ENCODE measurements at places on chromosomes 1 and 21.

GRCh38 chr1:180182643-180183311, 28.1 kb downstream of the QSOX1 start:
- DNase-seq: no peak

DNA sequence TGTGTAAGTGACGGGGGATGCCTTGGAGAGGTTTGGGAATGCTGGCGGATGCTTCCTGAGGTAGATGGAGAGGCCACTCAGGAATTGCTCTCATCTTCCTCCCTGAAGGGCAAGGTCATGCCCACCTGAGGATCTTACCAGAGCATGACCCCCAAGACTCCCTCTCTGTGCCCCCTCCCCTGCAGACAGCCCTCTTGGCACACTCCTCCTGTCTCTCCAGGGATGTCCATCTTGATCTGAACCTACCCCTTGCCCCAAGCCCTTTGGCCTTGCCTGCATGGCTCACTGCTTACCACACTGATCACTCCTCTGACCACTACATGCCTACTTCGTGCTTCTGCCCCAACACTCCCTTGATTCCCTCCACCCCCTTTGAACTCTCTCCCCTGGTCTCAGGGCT, 17.9 kb upstream of the MPL start:
- no peak for DNase-seq

DNA sequence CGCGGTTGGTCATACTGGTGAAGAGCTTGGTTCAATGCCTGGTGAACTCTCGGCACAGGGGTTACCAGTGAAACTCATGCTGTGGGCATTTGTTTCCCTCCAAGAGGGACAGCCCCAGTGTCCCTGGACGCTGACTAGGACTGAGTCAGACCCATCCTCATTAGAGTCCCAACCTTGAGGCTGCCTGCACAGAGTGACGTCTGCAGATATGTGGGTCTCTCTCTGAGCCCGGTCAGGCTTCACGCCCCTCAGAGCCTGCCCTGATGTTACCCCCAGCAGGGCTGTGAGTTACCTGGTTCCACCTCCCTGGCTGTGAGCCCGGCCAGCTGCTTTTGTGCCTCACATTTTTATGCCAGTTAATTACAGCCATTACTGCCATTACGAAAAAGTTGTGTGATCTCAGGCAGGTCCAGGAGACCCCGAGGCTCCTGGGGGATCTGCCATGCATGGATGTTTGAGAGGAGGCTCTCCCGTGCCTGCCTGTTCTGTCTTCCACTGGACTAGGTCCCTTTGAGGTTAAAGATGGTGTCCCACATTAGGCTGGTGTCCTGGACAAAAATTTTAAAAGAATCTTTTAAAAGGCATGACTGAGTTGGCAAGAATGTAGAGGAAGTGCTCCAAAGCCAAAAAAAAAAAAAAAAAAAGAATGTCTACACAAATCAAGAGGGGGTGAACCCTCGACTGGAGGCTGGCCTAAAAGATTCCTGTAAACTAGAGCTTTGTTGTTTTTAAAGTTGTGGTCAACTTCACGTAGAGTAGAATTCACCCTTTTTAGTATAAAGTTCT, 36.6 kb upstream of the PADI1 start:
- DNase-seq: no peak

DNA sequence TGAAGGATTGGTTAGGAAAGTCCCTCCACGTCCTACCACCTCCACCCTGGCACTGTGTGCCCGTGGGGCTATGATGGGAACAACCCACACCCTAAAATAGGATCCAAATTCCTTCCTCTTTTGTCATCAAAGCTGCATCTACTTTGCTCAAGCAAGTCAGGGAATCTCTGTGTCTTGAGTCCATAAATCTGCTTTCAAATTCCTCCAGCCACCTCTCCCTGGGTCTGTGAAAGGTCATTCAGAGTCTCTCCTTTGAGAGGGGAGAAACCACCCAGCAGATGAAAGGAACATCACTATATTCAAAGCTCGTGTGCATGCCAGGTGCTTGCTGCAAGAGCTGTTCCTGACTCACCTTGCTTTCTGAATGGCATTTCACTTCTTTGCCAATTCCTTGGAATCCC, 243.6 kb downstream of the TM2D1 start:
- DNase-seq: no peak

DNA sequence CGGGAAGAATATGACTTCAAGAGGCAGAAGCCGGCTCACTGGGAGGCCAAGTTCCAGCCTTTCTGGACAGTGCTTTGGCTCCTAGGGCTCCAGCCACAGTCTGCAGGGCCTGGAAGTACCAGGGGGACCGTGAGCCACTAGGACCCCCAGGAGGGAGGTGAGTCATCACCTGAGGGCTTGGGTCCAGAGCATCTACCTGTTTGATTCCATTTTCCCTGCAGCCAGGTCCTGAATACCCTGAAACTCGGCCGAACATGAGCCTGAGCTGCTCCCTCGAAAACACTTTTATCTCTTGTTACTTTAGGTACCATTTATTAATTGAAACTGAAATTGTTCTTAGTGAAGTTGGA, 164.1 kb downstream of the RYR2 start:
- DNase-seq: no peak

Measured in stimulated activated CD4-positive, alpha-beta T cell treated with anti-CD3 and anti-CD28 coated beads, TNF-alpha, amount 100 ng/mL, for 4 hours (primary cell).